ENCODE measurements at places on chromosomes 1 and 21.

GRCh38 chr1:181135815-181136737 lies 47.6 kb downstream of the IER5 start:
- DNase-seq, result peak; percentile 83

DNA sequence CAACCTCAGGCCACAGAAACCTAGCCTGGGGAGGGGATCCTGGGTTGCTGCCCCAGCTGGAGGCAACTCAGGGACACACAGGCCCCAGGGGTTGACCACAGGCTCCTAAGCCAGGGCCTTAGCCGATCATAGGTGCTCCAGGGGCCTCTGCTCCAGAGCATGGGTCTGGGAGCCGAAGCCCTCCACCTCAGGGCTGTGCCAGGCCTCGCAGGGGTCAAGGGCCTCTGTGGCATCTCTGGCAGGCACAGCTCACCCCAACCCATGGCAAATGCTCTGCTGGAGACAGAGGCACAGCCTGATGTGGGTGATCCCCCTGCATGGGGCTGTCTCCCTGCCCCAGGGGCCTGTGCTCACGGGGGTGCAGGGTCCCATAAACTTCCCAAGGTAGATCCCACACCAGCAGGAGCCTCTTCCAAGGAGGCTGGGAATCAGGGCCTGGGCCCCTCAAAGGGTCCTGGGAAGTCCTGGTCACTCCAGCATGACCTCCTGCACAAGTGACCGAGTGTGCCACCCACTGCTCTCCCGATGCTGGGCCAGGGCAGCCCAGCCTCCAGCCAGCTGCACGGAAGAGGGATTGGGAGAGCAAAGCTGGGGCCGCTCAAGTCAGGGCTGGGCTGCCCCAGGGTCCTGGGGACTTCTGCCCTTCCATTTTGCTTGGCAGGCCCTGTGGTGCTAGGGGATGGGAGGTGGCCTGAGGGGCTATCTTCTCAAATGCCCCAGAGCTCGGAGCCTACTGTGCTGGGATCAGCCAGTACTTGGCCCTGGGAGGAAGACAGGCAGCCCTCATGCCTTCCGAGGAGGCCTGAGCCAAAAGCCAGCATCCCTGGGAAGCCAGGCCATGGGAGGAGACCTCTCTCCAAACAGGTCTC lies 22.2 kb upstream of the PRSS38 start:
- no peak for DNase-seq

GRCh38 chr1:115496904-115497527 lies 144.8 kb upstream of the VANGL1 start:
- peak; percentile 65 for DNase-seq

DNA sequence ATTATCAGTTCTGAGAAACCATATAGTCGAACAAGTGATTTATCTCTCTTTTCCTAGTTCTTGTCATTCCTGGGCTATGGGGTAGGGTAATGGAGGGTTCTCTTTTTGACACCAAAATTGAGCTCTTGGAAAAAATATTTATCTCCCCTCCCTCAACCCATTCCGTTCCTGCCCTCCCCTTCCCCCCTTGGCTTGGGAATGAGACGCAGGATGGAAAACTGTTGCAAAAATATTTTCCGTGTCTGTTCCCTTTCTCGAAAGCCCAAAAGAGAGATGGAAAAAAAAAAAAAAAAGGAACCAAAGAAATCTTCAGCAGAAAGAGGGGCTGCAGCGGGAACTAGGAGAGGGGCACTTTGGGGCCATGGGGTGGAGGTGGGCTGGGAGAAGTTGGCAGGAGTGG lies 766 bp downstream of the ATP2B4 start:
- DNase-seq, result no peak

GRCh38 chr1:11886986-11887665 lies 28.4 kb upstream of the NPPB start:
- no peak for DNase-seq

- DNase-seq, result no peak
These were observed 18.1 kb downstream of the SIPA1L2 start for GRCh38 chr1:232611834-232612233.

DNA sequence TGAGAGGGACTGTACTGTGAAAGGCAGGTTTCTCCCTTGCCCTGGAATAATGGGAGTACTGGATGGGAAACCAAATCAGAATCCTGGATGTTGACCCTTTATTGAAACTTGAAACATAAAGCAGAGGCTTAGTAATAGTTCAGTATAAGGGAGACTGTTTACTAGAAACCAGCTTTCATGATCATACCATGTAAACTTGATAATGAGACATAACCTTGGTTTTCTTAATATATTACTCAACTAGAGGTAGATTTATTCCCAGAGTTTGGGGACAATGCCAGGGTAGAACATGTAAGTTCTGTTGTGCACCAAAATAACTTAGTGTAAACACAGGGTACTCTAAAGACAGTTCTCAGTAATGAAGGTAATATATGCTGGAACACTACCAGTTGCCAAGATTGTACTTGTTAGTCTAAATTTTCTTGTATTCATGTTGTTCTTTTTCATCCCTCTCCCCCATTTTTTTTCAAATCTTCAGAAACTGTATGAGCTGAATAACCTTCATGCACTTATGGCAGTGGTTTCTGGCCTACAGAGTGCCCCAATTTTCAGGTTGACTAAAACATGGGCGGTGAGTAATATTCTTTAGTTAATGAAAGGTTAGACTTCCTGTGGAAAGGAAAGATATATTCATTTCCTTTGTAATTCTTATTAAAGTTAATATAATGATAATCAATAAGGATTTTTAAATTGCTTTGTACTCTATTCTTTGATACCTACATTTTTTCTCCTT lies 49.6 kb downstream of the ANGPTL1 start:
- no peak for DNase-seq

DNA sequence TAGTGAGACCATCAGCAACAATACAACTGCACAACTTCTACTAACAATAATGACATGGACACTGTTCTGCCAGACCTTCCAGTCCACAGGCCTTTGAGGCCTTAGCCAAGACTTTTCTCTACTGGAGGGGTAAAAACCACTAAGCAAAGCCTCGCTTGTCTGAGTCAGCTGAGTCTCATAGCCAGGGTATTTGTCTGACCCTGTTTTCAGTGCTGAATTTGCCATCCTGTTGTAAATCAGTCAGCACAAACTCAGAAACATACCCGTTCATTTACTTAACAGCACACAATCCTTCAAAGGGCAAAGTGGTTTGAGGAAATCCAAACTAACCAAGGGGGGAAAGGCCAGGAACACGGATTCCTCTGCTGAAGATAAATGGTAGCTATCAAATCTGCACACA lies 537.8 kb downstream of the SMYD3 start:
- peak; percentile 82 for DNase-seq

GRCh38 chr1:221858818-221859611 lies 117.1 kb upstream of the DUSP10 start:
- DNase-seq, result peak; percentile 97

- no peak for DNase-seq
These were observed 61.2 kb upstream of the MAP10 start for GRCh38 chr1:232743999-232744398.

GRCh38 chr21:39050841-39051587 lies 132.2 kb downstream of the PSMG1 start:
- no peak for DNase-seq

GRCh38 chr21:38937844-38938243 lies 132.1 kb downstream of the ETS2 start:
- no peak for DNase-seq

- DNase-seq, result no peak
These were observed 244.3 kb downstream of the FGGY start for GRCh38 chr1:59541161-59541560.

GRCh38 chr1:41492341-41492848 lies 7.9 kb upstream of the EDN2 start:
- no peak for DNase-seq

DNA sequence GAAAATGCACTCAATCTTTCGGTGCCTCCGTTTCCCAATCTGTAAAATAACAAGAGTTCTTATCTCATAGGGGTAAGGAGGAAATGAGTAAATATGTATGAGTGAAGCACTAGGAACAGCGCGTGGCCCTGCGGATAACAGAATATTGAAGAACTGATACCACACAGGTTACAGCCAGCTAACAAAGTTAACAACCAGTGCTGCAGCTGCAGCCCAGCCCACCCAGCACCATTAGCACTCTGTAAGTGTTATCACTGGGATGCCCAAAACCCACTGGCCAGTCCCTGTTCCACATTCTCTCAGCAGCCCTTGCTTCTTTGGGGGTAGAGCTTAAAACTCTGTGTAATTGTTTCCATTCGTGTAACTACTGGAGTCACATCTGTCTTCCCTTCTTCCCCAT lies 89.5 kb downstream of the VWA5B1 start:
- DNase-seq, result no peak

GRCh38 chr1:167987174-167987573 lies 50.3 kb upstream of the MPC2 start:
- no peak for DNase-seq

DNA sequence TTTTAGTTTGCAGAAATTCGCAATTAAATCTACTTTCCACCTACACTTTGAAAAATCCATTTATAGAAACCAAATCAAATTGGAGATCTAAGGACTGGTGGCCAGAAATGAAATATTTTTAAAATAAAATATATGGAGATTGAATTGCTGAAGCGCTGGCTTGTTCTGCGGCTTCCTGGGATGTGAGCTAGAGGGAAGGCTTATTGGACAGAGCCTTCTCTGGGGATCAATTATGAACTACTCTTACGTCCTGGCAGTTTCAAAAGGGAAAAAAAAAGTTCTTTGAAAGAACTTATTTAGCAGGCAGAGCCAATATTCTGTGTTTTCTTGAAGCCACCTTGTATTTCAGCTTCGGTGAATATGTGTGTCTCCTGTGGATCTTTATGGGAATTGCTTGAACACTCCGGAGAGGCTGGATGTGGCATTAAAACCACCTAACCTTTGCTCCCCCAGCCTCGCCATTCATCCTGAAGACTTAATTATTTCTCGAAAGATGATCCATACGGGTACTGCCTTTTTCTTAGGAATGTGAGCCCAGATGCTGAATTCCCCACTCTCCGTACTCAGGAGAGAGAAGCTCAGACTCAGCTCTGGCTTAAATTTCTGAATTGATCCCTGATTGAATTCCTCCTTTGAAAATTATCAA lies 478.9 kb upstream of the VAMP3 start:
- no peak for DNase-seq

DNA sequence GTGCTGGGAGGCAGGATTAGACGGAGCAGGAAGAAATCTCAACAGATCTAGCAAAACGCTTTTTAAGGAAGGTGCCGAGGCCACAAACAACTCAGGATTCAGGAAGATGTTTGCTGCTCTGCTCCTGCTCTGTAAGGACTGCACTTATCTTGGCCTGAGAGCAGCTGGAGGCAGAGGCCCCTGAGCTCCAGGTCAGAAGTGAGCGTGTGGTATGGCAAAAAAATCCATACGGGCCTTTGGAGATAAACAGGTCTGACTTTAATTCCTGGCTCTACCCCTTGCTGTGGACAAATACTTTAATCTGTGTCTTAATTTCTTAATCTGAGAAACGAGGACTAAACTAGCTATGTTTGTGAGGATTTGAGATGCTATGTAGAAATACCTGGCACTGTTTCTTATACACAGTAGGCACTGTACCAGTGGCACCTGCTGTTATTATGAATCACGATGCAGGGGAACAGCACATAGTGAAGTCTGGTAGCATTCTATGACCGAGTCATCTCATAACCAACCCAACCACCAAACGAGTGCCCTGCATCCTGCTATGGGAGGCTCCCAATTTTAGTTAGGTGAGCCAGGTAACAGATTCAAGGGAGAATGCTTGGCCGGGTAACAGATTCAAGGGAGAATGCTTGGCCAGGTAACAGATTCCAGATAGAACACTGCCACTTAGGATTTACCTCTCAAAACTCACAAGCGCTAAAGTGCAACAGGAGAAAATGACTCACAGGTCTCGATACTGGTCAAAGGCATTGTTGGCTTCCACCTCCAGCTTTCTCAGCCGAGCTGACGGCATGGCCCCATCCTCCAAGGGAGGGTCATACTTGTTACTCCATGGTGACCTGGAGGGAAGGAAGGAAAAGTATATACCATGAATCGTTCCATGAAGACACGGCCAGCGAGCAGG lies 65.9 kb downstream of the SLC66A1 start:
- no peak for DNase-seq

DNA sequence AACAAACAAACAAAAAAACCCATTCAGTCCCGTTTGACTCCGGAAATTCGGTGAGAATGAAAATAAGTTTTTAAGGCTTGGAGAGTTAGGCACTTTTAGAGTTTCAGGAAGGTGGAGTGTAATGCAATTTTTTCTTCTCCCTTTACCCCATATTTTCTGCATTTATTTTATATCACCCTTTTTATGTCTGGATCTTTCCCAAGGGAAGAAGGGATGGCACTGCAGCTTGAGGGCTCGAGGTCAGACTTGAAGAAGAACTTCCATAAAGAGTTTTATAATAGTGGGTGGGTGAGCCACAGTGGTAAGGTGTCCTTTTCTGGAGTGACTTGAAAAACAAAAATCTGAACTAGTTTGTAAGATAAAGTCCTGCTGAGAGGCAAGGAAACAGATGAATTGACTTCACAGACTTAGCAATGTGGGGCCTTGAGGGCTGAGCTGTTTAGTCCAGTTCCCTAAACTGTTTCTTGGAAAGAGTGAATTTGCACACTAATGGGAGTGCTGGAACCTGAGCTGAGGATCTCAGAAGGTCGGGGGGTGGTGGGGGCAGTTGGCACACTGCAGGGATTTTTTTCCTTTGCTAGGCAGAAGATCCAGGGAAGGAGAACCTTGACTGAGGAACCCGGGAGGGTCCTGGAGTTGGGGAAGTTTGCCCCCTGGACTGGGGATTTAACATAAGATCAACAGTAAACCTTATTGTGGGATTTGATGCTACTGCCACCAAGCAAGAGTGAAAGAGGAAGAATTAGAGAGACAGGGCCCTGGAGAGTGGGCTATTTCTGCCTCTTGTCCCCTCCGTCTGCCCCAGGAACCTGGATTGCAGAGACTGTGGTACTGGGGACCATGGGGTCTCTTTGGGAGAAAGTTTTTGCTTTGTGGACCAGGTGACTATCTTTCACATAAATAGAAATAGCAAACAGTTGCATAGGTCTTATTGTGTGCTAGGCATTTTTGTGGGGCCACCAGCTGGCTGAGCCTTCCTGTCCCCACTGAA lies 1.8 kb upstream of the MEX3A start:
- DNase-seq, result no peak

DNA sequence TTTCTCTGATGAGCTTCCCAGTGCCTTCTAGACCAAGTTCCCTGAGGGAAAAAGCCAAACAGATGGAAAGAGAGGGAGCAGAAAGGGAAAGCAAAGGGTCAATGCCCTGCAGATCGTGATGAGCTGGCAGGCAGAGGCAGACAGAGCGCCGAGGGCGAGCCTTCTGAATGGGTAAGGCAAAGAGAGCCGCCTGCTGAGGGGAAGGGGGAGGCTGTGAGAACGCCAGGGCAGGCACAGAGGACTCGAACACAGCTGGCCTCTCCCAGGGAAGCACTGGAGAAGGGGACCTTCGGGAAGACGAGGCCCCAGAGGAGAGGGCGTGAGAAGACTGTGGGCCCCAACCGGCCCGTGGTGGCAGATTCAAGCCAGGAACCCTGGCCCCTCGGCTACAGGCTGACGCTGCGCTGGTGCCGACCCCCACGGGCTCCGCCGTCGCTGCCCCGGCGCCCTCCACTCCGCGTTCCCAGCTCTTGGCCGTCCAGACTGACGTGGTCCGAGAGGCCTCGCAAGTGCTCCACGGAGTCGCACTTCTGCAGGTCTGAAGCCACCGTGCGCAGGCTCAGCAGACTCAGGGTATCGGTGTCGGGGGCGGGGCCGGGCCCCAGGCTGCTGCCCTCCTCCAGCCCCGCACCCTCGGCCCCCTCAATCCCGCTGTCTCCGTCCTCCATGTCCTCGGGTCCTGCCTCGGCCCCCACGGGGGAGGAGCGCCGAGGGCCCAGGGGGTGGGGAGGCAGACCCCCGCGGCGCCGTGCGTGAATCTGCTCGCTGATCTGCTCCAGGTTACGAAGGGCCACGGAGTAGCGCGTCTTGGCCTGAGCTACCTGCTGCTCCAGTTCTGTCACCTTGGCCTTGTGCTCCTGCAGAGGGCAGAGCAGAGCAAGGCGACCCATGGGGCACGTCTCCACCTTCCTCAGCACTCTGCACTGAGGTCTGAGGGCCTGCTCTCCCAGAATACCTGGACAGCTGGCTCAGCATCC lies 13.9 kb downstream of the SH3BP5L start:
- no peak for DNase-seq

Data from HT1080 (cell line).